ENCODE measurements at places on chromosomes 11 and 22.

DNA sequence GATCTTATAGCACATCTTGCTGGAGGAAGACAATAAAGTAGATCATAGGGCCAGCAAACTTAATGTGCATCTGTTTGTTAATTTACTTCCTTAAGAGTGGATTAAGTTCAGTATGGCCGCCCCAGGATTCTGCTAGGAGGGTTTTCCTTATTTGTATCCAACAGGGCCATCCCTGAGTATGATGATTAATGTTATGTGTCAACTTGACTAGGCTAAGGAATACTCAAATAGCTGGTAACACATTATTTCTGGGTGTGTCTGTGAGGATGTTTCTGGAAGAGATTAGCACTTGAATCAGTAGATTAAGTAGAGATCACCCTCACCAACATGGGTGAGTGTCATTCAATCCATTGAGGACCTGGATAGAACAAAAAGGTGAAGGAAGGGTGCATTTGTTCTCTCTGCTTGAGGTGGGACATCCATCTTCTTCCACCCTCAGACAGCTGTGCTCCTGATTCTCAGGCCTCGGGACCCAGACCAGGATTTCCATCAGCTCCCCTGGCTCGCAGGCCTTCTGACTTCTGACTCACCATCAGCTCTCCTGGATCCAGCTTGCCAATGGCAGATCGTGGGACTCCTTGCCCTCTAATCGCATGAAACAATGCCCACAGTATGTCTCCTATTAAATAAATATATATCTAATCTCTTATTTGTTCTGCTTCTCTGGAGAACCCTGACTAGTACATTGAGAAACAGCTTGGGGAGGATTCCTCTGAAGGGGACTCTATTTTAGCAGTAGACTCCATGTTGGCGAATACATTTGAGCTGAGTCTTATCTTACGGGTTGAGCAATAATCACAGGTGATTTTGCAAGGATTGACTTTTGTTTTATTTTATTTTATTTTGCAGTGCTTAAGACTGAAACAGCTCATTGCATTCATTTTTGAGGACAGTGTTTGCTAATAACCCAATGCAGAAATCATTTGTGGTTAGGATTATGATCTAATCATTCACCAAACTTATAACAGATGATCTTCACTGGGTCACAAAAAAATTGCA, 9.0 kb upstream of the ZBTB44 start:
- no peak for DNase-seq

DNA sequence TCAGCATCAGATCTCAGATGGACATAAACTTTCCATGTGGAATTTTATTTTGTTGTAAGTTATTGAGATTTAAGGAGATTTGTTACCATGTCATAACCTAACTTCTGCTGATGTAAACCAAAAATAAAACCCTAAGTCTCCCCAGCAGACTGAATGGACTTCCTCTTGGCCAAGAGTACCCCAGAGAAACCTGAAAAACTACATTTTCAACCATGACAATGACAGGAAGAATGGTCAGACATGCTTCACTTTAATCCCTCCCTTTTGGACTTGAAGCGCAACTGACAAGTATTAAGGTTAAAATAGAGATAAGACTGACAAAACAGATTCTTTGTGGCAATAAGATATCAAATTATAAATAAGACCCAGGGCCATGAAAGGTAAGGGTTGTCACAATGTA, 579.7 kb upstream of the RAG2 start:
- DNase-seq, result no peak

DNA sequence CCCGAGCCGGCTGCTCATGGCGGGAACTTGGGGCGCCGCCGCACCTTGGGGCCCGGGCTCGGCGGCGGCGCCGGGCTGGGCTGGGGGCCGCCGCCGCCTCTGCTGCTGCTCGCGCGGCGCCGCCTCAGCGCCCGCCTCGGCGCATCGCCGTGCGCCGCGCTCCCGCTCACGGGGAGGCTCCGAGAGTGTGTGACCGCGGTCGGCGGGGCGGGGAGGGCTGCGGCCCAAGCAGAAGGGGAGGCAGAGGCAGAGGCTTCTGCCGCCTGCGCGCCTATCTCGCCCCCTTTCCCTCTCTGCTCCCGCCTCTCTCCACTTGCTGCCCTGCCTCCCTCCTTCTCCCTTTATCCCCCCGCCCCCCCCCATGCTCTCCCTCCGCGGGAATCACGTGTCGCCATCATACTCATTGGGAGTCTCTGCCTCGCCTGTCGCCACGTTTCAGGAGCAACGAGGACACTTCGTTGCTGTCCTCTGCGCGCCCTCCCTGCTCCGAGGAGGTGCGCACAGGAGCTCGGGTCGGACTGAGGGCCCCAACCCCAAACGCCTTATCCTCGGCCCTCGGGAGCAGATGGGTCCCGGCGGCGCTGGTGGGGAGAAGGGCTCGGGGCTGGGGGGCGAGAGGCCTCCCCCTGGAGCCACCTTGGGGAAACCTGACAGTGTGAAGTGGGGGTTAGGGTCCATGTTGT, at the start of gene GUCY1A2:
GUCY1A2 (minus strand) TSS at position 258 of the 683 bp plus-strand sequence. CDS start 421 bp downstream, outside the sequence.
- no peak for DNase-seq

- DNase-seq, result no peak
These were observed 113.1 kb upstream of the HSD17B12 start for GRCh38 chr11:43567396-43567975.

DNA sequence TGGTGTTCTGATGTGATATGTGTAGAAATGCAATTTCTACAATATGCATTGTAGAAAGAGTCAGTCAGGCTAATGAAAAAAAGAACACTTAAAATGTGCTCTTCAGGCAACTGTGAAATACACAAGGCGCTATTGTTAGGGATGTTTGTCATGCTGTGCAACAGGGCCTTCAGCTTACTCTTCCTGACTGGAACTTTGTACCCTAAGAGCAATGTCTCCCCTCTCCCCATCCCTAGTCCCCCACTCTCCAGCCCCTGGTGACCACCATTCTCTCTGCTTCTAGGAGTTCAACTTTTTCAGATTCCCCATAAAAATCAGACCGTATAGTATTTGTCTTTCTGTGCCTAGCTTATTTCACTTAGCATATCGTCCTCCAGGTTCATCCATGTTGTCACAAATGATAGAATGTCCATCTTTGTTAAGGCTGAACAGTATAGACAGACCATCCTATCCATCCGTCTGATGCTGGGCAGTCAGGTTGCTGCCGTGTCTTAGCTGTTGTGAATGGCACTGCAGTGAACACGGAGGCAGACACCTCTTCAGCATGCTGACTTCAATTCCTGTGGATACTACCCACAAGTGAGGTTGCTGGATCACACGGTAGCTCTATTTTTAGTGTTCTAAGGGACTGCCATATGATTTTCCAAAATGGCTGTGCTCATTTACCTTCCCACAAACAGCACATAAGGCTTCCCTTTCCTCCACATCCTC, 10.7 kb downstream of the NDUFV1 start:
- DNase-seq, result no peak

All from stimulated activated CD4-positive, alpha-beta T cell treated with anti-CD3 and anti-CD28 coated beads, Interleukin-15, amount 100 ng/mL, for 48 hours (primary cell).